Cortex of kidney (tissue), 1 donor: ENCODE measurements at places on chromosomes 7 and 10.

DNA sequence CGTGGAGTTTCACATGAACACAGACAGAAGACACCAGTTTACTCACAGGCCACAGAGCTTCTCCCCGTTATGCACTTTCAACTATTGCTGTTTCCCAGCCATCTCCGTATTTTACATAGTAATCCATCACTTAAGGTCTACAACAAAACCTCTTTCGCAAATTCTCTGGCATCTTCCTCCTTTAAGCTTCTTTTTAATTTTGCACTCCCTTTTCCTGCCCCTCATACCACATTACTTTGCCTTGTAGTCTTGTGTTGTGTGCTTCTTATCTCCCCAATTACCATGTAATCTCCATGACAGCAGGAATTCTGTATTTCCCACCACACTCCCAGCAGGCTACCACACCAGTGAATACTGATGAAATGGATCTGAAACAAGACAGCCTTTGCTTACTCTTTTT lies 87.3 kb downstream of the ODAD2 start:
- DNase-seq = no peak

GRCh38 chr7:151012911-151013347 lies 11.4 kb downstream of the ATG9B start:
- DNase-seq = no peak

DNA sequence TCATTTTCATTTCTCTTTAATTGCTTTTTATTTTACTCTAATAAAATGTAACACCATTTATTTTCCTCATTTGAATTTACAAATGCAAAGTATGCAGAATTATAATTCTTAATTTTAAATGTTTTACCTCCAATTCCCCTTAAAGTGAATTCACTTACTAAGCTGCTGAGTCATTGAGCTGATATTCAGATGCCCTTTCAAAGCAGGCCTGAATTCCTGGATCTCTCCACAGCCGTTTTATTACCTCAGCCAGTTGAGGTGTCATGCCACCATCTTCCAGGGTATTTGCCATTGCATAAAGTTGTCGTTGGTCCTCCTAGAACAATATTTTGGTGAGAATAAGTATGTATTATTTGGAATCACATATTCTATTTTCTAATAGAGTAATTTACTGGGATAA lies 33.2 kb downstream of the GNAT3 start:
- no peak for DNase-seq

- no peak for DNase-seq
These were observed 102.1 kb downstream of the POLL start for GRCh38 chr10:101485681-101486554.

GRCh38 chr7:90191648-90192047 lies 19.9 kb upstream of the STEAP2 start:
- DNase-seq = no peak

DNA sequence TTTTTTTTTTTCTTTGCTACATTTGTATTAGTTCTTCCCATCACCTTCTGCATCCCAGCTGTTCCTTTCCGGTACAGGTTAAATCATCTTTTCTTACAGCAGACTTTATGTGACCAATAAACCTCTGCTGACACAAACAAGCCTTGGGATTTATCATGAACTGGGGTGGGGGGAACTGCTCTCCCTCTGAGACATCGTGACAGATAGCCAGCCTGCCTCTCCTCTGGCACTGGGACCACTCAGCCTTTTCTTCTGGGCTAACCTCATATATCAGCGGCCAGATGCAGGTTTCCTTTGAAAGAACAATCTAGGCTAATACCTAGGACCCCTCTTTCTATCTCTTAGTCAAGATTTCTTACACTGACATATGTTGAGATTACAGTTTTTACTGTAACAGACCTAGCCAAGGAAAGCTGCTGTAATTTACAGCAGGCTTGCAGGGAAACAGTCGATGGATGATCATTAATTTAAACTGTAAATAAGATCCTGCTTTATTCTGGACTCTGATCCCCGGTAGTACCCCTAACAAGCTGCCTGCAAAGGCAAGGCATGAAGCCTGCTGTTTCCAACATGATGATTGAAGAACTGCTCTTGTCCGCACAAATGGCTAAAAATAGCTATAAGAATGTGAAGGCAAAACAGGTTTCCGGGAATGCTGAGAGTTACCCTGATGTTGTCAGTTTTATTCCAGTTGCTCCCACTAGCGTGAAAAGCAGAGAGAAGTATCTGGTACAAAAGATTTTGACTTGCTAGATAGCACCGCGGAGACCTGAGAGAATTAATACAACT lies 338.7 kb downstream of the SORCS1 start:
- DNase-seq = no peak

GRCh38 chr7:73507556-73507955 lies 14.5 kb downstream of the BAZ1B start:
- no peak for DNase-seq

DNA sequence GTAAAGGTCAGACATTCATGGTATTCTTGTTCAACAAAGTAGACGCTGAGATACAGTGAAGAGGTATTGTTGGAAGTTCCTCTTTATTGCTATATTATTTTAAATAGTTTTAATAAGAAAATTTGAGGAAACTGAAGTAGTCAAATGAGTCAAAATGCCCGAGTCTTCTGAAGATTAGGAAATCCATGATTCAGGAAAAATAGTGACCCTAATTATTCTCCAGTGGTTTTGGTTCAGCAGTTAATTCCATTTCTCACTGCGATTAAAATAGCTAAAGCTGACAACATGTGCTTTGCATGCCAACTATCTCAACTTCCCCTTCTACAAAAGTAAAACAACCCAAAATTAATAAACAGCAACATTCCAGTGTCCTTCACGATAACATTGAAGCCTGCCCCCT lies 32.7 kb upstream of the PFKP start:
- DNase-seq = no peak

GRCh38 chr10:114839901-114840300 lies 18.3 kb downstream of the FHIP2A start:
- DNase-seq = no peak

DNA sequence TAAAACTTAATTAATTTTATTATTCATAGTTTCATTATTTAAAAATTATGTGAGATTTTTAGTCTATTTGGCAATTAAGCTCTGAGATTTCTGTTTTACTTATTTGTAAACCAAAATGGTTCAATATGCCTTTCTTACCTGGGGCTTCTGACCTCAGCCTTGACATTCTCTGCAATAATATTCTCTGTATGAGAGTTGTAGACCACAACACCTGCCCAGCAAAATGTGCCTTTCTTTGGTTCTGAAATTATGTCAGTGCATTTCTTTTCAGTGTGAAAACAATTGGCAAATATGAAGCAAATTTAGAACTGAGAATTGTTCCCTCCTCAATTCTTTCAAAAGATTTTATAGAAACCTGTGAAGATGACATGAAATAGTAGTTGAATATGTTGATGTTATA lies 426.4 kb upstream of the FZD8 start:
- DNase-seq = no peak

GRCh38 chr7:151770232-151770631 lies 106.7 kb downstream of the PRKAG2 start:
- no peak for DNase-seq

- DNase-seq = no peak
These were observed 61.0 kb downstream of the VTI1A start for GRCh38 chr10:112507988-112508387.

- no peak for DNase-seq
These were observed 13.1 kb downstream of the LSM5 start for GRCh38 chr7:32476816-32477648.

GRCh38 chr7:97200018-97200417 lies 82.5 kb downstream of the SDHAF3 start:
- no peak for DNase-seq

DNA sequence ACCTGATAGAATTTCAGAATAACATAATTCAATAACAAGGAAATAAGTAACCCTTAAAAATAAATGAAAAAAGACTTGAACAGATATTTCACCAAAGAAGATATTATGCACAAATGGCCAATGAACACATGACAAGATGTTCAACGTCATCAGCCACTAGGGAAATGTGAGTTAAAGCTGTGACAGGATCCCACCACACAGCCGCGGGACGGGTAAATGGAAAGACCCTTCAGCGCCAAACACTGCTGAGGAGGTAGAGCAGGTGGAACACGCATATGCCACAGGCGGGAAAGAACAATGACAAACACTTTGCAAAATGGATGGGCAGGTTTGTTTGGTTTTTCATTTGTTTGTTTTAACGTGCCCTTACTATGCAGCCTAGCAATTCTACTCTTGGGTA lies 86.1 kb upstream of the RNF32 start:
- no peak for DNase-seq

DNA sequence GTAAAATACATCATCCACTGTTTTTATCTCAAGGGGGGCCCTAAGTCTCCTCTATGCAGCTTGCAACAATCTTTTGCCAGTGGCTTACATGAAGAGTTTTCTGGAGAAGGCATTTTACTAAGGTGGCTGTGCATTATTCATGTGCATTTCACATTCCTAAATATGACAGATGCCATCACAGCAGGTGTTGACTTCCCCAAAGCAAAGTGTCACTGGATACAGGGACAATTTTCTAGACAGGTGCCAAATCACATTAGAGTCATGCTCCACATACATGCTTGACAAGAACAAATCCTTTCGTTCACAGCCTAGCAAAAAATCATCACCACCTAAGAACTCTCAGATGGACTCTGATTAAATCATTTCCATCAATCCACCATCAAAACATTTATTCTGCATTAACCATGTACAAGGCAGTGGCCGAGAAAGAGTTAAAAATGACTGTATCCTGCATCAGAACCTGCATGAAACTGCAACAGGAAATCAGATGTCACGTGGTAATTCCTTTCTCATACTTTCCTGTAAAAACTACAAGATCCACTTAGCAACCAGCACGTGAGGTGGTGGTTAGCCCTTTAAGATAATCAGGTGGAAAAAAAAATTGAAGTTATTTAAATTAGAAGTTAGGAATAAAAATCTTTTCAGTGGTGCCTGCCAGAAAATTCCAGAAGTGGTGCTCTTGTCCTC lies 88.2 kb upstream of the AFAP1L2 start:
- no peak for DNase-seq

DNA sequence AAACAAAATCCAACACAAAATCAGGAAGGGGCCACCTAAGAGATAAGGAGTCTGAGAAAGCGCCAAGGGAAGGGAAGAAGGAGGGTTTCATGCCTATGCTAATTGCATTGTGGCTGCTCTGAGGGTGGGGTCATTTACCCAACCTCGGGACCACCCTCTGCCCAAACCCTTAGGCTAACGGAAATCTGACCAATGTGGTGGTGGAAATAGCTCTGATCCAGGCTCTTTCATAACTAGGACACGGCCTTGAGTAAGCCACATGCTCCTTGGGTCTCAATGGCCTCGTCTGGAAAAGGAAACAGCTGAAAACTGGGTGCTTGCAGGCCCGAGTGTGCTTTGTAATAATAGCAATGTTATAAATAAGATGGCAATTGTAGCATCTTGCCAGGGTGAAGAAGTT lies 14.9 kb upstream of the SRGN start:
- no peak for DNase-seq

- DNase-seq = no peak
These were observed 102.5 kb downstream of the TRIL start for GRCh38 chr7:28855538-28856217.

GRCh38 chr10:125166658-125167057 lies 6.3 kb upstream of the CTBP2 start:
- DNase-seq = no peak

- DNase-seq = no peak
These were observed 173.3 kb downstream of the LCOR start for GRCh38 chr10:97005349-97005748.

- no peak for DNase-seq
These were observed 60.7 kb downstream of the CD36 start for GRCh38 chr7:80699045-80699638.

- no peak for DNase-seq
These were observed 73.7 kb downstream of the PLPP4 start for GRCh38 chr10:120530699-120531098.

DNA sequence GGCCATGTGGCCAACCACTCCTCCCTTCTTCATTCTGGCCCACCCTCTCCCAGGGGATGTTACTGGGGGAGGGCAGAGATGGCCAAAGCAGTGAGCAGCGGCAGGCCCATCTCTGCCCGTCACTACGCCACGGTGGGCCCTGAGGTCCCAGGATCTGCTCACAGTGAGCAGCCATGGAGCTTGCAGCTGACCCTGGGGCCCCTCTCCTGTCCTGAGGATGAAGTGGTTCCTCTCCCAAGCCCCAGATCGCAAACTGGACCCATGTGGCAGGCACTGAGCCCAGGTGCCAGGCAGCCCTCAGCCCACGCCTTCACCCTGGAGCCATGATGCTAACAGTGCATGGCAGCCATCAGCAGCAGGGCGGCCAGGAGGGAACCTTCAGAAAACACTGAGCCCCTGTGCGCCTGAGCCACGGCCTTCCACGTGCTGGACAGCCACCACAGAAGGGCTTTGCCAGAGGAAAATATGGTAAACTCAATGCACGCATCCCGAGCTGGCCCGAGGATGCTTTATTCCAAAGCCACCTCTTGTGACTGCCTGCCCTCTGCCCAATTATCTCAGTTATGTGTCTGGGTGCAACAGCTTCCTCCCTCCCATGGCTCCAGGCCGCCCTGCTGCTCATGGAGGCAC lies 485.7 kb downstream of the PTPRN2 start:
- no peak for DNase-seq

- DNase-seq = no peak
These were observed 110.7 kb downstream of the INPP5A start for GRCh38 chr10:132648072-132648850.

GRCh38 chr7:16817536-16817935 lies 12.7 kb upstream of the AGR2 start:
- DNase-seq = no peak

DNA sequence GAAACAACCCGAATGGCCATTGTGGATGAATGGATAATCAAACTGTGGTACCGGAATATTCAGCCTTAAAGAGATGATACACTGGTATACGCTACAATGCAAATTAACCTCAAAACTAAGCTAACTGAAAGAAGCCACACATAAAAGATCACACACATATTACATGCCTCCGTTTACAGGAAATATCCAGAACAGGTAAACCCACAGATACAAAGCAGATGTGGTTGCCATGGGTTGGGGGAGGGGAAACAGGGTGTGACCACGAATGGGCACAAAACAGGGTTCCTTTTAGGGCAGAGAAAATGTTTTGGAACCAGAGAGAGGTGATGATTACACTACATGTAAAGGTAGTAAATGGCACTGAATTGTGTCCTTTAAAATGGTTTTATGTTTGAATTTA lies 16.6 kb downstream of the ESYT2 start:
- DNase-seq = no peak

DNA sequence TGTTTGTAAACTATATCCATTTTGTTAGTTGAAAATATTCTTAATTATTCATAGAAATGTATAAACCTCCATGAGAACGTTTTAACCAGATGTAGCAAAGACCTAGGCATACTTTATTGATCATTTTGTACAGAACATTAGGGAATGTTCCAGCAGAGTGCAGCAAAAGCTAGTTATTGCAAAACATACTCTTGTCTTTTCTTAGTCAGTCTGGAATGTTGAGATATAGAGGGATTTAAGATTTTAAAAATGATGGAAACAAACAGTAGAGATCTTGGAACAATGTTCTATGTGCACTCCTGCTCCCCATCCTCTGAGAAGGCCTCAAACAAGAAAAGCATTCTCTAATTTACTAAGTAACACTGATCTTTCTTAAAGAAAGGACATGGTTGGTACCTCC lies 292.1 kb downstream of the BBS9 start:
- DNase-seq = no peak

GRCh38 chr10:44424298-44424697 lies 39.4 kb upstream of the CXCL12 start:
- DNase-seq = no peak

GRCh38 chr10:104253106-104253505 lies 1.6 kb upstream of the GSTO1 start:
- DNase-seq = no peak
